NCI-H146 (cell line): ENCODE measurements at places on chromosomes 2 and 18.

DNA sequence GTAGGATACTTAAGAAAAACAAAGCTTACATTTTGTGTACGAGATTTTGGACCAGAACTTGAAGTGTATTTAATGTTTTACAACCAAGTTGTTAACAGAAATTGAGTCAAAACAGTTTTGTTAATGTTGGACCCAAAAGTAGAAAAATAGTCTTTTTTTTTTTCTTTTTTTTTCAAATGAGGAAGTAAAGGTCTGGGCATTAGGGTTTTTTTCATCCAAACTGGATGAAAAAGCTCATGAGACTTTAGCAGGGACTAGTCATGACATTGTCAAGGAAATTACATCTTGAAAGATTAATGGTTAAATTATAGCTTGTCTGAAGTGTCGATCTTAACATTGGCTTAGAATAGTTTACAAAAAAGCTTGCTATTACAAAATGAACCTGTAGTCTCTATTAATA lies 32.3 kb downstream of the CCNT2 start:
- no peak for DNase-seq

DNA sequence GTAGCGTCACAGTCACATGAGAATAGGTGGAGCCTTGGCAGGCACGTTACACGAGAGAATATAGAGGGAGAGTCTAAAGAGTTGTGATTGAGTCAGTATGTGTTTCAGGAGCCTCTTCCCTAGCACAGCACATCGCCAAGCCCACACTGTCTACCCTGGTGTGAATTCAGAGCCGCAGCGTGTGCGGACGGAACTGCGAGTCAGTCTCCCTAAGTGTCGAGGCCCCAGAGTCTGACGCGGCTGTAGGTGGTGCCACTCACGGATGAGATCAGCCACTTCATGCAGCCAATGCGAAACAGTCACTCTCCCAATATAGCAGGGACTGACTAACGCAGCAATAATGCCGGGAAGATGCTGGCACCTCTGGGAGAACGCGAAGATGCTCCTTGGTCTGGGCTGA lies 587.3 kb upstream of the ID2 start:
- no peak for DNase-seq

DNA sequence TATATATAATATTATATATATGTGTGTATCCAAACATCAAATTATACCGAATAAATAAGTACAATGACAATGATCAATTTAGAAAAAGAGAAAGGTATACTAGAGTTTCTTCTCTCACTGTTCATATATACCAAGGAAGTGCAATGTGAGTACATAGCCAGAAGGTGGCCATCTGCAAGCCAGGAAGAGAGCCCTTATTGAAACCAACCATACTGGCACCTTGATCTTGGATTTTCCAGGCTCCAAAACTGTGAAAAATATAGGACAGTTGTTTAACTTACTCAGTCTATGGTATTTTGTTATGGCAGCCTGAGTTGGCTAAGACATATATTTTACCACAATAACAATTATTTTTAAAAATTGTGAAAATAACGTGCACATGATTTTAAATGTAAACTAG lies 1490.2 kb upstream of the SLC39A10 start:
- DNase-seq = peak; percentile 14

GRCh38 chr2:159124441-159124911 lies 156.0 kb downstream of the TANC1 start:
- DNase-seq = no peak

GRCh38 chr2:37189452-37190153 lies 1.1 kb upstream of the SULT6B1 start:
- peak; percentile 70 for DNase-seq

DNA sequence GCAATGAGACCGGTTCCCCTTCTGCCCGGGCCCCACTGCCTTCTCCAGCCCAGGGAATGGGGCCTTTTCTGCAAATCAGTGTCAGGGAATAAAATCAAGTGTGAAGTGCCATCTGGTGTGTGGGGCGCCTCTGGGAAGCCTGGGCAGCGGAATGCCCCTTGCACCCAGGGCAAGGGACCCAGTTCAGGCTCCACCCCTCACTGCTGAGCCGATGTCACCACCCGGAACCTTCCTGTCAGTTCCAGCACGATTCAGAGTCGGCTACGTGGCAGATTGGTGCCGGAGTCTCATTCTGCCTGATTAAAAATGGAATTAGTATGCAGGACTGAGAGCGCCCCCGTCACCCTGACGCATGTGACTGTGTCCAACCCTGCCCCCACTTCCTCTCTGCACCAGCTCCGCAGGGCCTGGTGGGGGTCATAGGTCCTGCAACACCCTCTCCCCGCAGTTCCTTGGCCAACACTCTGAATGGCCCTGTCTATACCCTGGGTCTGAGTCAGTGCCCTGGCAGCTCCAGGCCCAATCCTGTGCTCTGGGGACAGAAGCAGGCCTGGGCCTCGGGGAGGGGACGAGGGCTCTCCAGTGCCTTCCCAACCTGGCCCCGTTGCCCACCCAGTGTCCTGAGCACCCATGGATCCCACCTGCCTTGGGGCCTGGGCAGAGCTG lies 8.2 kb upstream of the ALPI start:
- DNase-seq = no peak

GRCh38 chr18:49618742-49619681 lies 57.2 kb downstream of the LIPG start:
- no peak for DNase-seq

DNA sequence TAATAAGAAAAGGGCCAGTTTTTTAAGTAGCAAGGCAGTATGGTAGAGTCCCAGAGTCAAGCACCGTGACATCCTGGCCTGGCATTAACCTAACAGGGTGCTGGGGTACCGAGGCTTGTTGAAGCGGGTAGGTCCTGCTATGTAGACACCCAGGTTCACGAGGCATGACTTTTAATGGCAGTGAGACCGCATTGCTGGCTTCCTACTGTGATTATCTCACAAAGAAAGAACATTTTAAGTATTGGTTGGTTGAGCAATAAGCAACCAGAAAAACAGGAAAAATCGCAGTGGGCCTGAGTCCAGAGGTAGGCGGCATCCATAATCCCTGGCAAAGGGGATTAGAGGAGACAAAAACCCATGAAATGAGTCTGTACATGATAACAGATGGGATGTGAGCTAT lies 927.9 kb upstream of the ACVR2A start:
- DNase-seq = no peak

- no peak for DNase-seq
Measured at GRCh38 chr2:114762986-114763385, 320.5 kb downstream of the DPP10 start.

GRCh38 chr18:38494065-38494464 lies 928.5 kb upstream of the CELF4 start:
- no peak for DNase-seq

GRCh38 chr2:232888099-232888836 lies 18.2 kb downstream of the SNORC start:
- DNase-seq = no peak

GRCh38 chr18:42038936-42039335 lies 83.9 kb downstream of the PIK3C3 start:
- no peak for DNase-seq

GRCh38 chr2:158172719-158173118 lies 71.0 kb downstream of the UPP2 start:
- no peak for DNase-seq

DNA sequence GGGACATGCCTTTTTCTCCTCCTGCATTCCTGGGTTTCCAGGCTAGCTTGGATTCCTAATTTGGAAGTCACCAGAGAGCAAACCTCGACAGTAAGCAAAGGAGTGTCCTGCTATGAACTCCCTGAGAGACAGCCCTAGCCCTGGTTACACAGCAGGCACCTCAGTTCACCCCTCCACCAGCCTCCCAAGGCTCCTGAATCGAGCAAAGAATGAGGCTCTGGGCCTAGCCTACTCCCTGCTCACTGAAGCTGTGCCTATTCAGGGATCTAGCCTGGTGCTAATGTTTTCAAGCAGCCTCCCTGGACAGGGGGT lies 66.7 kb upstream of the RMDN2 start:
- no peak for DNase-seq

DNA sequence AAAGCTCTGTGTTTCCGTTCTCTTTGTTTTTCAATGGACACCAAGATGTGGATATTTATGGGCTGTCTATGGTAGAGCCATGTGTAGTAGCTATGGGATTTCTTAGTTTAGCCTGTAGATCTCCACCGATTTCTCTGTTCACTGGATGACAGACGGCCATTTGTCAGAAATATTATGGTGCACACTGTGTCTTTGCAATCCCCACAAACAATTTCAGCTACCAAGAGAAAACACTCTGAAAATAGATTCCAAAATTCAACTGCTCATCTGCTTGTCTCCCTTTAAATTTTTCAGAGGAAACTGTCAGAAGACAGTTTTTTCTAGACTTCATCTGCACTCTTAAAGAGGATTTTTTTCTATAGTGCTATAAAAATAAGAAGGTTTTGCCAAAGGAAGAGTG lies 166.8 kb downstream of the CD226 start:
- DNase-seq = no peak

- no peak for DNase-seq
Measured at GRCh38 chr2:60496475-60496874, 57.0 kb downstream of the BCL11A start.

DNA sequence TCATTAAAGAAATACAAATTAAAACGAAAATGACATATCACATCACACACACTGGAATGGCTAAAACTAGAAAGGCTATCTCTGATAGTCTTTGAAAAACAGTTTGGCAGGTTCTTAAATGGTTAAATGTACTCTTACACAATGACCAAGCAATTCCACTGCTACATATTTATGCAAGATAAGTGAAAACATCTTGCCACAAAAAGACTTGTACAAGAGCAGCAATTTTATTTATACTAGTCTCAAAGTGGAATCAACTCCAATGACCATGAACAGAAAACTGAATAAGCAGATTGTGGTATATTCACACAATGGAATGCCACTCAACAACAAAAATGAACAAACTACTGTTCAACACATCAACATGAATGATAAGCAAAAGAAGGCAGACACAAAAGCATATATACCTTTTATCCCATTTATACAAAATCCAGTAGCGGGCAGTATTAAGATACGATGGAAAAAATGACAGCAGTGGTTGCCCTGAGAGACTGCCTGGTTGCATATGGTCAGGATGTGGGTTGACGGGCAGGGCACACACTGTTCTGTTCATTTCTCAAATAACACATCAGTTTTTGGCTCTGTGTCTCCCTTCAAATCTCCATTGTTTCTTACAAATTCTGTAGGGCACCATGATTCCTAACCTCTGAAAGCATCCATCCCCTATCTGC lies 25.4 kb downstream of the SP100 start:
- DNase-seq = no peak

DNA sequence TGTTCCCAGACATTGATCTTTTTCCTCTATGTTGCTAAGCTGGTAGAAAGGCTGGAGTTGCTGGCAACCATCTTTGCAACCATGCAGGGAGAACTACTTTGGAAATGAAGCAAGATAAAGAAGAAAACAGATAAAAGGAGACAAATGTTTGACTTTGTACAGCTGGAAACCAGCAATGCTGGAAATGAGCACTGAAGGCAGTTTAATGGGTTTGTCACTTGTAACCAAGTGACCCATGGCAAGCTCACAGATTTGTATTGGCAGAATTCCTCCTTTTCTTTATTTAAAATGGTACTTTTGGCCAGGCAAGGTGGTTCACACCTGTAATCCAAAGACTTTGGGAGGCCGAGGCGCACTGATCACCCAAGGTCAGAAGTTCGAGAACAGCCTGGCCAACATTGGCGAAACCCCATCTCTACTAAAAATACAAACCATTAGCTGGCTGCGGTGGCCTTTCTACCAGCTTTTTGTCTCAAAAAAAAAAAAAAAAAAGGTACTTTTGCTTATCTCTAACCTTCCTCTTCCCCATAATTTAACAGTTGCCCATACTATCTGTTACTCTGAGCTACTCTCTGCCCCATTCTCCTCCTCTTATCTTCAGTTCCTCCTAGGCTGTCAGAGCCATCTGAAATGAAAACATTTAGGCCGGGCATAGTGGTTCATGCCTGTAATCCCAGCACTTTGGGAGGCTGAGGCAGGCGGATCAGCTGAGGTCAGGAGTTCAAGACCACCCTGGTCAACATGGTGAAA lies 2.0 kb upstream of the BOLA3 start:
- DNase-seq = no peak

GRCh38 chr18:13804305-13804704 lies 19.6 kb upstream of the MC5R start:
- no peak for DNase-seq

DNA sequence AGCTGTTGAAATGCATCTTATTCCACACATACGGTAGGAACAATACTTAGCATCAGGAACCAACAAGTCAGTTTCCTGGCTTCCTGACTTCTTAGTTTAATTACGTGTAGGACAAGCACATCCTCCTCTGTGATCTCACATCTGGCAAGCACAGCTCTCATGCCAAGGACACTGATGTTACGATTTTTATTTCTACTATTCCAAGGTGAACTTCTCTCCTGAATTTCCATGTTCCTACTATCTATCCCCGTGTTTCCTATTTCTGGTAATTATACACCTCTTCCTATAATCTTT lies 374.0 kb downstream of the NCKAP5 start:
- DNase-seq = no peak

DNA sequence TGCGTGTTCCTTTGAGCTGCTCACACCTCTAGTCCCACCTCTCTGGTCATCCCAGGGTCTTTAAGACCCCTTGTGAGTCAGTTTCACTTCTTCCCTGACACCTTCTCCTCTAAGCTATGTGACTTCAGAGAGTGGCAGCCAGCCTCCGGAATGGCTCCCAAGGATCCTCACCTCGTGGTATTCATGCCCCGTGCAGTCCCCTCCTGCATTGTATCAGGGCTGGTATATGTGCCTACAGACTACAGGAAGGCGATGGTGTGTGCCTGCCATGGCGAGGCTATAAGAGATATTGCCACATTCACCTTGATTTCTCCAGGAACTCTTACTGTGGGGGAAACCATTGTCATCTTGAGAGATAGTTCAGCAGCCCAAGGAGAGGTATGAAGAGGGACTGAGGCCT lies 128.0 kb upstream of the SMAD2 start:
- no peak for DNase-seq
